Urothelium cell line (cell line): ENCODE measurements at places on chromosomes 5 and 9.

GRCh38 chr5:22521521-22521920 is 331.6 kb downstream of the CDH12 start:
- DNase-seq, result no peak

DNA sequence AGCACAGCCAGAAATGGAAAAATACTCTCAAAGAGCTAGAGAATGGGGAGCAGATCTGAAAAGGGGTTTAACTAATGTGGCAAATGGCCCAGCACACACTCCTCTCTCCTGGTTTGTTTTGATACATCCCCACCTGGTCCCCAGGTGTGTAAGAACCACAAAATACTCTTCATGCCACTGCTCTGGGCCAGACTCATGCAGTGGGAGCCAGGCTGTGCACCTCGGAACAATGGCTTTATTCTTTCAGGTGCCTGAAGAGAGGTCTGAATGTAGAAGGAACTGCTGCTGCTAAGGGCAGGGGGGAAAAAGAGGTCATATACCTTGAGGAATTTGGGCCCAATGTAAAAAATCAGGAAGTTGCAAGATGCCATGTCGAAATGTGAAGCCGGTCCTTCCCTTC is 123.9 kb upstream of the ADAMTSL1 start:
- DNase-seq, result no peak

GRCh38 chr5:55338092-55338613 is 30.4 kb downstream of the MTREX start:
- DNase-seq, result no peak

DNA sequence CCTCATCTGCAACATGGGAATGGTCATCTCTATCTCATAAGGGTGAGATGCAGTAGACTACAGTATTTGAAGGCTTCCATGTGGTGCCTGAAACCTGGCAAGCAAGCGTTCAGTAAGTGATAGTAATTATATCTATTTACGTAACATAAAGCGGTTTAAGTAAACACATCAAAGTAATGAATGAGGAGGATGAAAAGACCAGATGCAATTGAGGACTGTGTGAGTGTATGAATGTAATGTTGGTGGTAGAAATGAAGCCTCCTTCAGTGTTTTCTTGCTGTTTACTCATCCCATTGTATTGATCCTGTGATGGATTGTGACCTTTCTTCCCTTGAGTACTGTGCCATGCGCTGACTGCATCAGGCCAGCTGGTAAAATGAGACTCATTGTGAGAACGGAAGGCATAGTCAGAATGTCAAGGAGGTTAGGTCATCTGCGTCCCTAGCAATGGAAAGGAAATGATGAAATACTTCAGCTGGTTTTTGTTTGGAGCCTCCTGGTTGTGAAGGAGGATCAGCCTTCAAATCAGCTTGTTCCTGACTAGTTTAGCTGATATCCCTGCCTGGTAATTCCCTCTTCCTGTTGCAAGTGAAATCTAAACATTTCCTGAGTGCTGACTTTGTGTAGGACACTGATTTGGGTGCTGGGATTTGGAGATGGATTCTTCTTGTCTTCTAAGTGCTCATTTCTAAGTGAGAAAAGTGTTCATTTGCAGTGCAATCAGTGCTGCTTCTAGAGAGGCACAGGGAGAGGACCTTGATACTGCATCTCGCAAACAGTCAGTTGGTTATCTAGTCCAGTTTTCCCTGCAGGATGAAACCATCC is 35.6 kb downstream of the TNFSF8 start:
- DNase-seq, result peak; percentile 79

- DNase-seq, result no peak
Measured at GRCh38 chr9:31733166-31733565, 651.3 kb upstream of the ACO1 start.

GRCh38 chr5:58462154-58462553 is 2.3 kb upstream of the PLK2 start:
- peak; percentile 55 for DNase-seq

- DNase-seq, result no peak
Measured at GRCh38 chr5:87825583-87825982, 412.9 kb upstream of the CCNH start.

GRCh38 chr9:127102788-127103187 is 19.6 kb downstream of the ANGPTL2 start:
- no peak for DNase-seq

- no peak for DNase-seq
Measured at GRCh38 chr9:125889112-125889475, 141.9 kb downstream of the PBX3 start.

GRCh38 chr5:81105261-81105877 is 127.8 kb upstream of the CKMT2 start:
- no peak for DNase-seq

- DNase-seq, result no peak
Measured at GRCh38 chr5:7592910-7593309, 197.0 kb downstream of the ADCY2 start.

DNA sequence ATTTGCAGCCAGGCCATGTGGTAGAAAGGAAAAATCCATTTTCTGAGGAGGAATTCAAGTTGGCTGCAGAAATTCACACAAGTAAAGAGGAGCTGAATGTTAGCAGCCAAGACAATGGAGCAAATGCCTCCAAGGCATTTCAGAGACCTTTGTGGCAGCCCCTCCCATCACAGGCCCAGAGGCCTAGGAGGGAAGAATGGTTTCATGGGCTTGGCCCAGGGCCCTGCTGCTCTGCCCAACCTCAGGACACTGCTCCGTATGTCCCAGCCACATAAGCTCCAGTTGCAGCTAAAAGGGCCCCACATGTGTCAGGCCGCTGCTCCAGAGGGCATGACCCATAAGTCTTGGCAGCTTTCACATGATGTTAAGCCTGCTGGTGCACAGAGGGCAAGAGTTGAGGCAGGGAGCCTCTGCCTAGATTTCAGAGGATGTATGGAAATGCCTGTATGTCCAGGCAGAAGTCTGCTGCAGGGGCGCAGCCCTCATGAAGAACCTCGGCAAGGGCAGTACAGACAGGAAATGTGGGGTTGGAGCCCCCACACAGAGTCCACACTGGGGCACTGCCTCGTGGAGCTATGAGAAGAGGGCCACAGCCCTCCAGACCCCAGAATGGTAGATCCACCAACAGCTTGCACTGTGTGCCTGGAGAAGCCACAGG is 144.2 kb upstream of the EPB41L4A start:
- no peak for DNase-seq

DNA sequence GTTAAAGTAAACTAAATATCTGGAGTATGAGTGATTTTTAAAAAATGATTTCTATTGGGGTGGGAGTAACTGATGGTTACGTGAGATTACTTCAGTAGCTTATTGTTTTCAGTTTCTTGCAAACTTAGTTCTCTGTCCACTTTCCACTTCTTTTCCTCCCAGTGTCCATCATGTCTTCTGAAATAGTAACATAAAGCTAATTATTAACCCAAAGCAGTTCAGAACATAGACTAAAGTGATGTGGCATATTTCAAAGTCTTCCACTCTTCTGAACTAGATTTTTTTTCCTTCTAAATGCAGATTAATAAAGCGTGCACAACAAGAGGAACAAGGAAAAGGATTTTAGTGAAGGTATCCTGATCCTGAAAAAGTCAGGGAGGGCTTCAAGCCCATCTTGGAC is 114.1 kb downstream of the MAN2A1 start:
- DNase-seq, result no peak

DNA sequence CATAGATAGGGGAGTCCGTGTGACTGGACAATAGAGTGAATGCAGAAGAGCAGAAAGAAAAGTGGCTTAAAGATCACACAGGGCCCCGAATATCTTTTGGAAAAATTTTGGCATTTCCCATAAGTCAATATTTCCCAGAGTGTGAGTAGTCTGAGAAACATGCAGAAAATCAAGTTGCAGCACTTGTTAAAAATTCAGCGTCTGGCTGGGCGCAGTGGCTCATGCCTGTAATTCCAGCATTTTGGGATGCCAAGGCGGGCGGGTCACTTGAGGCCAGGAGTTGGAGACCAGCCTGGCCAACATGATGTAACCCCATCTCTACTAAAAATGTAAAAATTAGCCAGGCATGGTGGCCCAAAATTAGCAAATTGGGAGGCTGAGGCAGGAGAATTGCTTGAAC is 227.0 kb downstream of the DRD1 start:
- DNase-seq, result no peak

- DNase-seq, result no peak
Measured at GRCh38 chr9:128703616-128704355, 1.5 kb downstream of the PKN3 start.

- no peak for DNase-seq
Measured at GRCh38 chr9:83967073-83967472, 12.9 kb downstream of the HNRNPK start.

- no peak for DNase-seq
Measured at GRCh38 chr9:8668751-8669150, 869.2 kb upstream of the DMAC1 start.

GRCh38 chr5:64384765-64385164 is 121.0 kb upstream of the RGS7BP start:
- peak; percentile 9 for DNase-seq

- DNase-seq, result no peak
Measured at GRCh38 chr5:150836064-150836463, 10.3 kb upstream of the IRGM start.

- no peak for DNase-seq
Measured at GRCh38 chr5:42628821-42629220, 127.8 kb upstream of the CCDC152 start.
